Activated naive CD4-positive, alpha-beta T cell treated with anti-CD3 and anti-CD28 coated beads, Interleukin-2, amount 50 U/mL, for 16 hours (primary cell): ENCODE measurements at places on chromosomes 5 and 9.
A peak's percentile ranks its signal among the peaks of the same experiment; 100 is the strongest.

- DNase-seq: no peak
These were observed 4.7 kb upstream of the TMEM210 start for GRCh38 chr9:137176302-137177182.

GRCh38 chr9:1575939-1576338, 439.2 kb upstream of the SMARCA2 start:
- no peak for DNase-seq

DNA sequence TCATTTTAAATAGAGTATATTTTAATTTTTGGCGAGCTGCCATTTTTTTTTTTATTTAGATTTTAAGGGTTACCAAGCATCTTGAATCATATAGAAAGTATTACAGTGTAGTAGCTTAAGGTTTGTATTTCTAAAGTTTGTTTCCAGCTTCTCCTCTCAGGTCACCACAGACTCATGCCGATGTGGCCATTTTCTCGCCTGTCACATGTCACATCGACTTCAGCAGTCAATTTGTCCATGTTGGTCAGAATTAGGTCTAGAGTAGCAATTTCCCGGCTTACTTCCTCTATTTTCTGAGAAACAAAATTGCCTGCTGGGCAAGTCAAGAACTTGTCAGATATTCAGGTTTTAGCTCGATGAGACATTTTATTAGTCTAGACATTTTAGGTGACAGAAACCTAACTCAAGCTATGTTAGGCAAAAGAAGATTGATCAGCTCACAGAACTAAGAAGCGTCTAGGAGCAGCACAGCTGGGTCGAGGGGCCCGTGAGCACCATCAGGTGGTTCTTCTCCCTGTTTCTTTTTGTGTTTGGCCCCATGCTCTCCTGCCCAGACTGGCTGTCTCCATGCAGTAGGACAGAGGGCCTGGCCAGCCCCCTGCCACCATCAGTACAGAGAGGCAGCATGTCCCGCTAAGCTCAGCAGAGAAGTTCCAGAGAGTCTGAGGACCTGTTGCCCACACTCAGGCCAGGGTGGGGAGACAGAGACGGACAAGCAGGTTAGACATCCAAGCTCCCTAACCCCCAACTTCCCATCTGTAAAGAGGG, 48.4 kb upstream of the AFAP1L1 start:
- no peak for DNase-seq

DNA sequence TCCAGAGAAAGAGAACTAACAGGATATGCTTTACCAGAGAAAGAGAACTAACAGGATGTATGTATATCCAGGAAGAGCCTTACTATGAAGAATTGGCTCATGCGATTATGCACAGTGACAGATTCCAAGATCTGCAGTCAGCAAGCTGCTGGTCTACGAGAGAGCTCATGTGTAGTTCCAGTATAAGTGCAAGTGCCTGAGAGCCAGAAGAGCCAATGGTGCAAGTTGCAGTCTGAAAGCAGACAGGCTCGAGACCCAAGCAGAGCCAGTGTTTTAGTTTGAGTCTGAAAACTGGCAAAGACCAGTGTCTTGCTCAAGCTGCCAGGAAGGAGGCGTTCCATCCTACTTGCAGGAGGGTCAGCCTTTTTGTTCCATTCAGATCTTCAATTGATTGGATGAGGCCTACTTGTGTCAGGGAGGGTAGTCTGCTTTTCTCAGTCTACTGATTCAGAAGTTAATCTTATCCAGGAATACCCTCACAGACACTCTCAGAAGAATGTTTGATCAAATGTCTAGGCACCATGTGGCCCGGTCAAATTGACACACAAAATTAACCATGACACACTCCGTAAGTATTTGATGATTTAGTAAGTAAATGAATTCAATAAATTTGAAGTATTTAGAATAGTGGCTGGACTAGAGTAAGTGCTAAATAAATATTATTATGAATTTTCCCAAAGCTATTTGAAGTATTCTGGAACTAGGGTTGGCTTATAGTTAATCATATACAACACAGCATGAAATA, 372.1 kb upstream of the SGCD start:
- DNase-seq: no peak

DNA sequence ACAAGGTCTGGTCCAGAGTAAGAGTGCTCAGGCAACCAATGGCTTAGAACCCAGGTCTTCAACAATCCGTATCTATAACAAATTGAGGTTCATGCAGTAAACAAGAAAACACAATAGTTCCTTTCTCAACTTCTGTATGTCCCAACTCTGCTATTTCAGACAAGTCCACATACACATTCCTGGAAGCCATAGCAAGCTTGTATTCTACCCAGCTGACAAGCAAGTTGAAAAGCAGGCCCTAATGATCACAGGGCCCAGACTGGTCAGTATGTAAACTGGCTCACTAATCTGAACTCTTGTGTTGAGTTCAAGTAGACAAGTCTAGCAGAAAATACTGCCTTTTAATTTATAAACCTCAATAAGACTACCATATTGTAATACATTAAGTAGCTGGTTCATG, 26.9 kb downstream of the FNIP1 start:
- no peak for DNase-seq

DNA sequence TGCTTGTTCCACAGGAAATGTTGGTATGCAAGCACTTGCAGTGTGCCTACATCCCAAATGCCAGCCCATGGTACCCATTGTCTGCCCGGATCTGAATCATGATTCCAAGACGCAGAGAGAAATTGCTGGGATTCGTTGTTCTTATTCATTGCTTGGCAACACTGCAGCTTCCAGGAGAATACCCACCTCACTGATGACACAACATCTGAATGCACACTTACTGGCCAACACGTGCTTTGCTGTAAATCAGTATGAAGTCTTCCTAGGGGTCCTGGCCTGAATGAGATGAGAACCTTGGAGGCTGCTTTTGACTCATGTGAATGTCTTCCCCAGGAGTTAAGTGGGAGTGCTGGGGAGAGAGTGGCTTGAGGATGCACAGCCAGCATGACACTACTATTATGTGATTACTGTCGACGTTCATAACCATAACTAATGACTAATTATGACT, 11.6 kb downstream of the SRD5A1 start:
- DNase-seq: no peak

- no peak for DNase-seq
These were observed 379.5 kb downstream of the TMEM232 start for GRCh38 chr5:110346893-110347358.

DNA sequence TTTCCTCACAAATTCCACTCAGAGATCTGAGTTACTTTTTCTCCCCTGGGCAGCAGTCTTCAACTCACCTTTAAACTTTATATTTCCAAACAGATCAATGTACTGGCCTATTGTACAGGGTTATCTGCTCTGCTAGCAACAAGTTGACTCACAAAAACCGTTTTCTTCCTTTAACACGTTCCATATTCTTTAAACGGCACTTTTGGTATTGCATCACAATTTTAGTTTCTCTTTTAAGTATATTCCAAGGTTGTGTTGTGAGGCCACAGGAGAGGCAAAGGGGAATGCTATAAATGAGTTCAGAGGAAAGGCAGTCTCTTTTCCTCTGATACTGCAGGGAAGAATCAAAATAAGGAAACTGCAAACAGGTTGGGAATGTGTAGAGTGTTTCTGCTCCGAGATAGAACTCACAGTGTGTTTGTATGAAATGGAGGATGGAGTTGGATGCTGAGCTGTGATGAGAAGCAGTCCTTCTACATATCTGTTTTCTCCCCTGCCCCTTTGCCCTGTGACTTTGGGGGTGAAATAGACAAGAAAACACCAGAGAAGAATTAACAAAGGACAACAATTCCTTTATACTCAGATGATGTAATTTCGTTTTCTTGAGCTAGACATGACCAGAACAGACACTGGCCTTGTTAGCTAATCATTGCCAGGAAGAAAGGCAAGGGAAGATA, 9.9 kb upstream of the ALDOB start:
- no peak for DNase-seq

DNA sequence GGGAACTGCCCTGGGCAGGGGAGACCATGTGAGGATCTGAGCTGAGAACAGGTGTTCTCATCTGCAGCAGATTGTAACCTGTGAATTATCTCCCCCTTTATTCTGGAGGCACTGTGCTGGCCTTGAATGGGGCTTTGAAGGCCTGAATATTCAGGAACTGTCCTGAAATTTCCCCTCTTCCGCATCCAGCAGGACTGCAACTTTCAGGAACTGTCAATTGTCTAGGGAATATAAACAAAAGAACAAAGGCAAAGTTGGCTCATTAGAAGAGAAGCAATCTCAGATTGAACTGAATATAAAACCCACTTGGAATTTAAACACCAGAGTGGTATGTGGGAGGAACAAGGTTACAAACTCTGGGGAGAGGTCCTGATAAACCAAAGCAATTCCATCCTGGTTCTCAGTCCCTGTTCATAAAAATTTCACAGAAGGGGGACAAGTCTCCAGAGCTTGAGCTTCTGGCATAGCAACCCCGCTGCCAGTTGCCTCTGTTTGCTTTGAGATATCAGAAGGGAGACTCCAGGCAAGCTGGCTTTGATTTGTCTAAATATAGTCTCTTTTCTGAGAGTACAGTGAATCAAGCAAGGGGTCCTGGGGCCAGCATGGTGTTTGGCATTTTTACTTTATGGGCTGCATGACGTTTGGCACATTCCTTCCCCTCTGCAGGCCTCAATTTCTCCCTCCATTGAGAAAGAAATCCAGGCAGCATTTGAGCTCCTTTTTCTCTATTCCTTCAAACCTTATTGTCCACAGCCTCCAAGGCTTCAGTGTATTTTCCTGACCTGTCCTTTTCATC, 47.5 kb downstream of the ADRB2 start:
- no peak for DNase-seq

- DNase-seq: no peak
These were observed 3.6 kb downstream of the MGAT4B start for GRCh38 chr5:179802950-179803562.

GRCh38 chr9:128011071-128011817, 30.5 kb upstream of the EEIG1 start:
- no peak for DNase-seq

DNA sequence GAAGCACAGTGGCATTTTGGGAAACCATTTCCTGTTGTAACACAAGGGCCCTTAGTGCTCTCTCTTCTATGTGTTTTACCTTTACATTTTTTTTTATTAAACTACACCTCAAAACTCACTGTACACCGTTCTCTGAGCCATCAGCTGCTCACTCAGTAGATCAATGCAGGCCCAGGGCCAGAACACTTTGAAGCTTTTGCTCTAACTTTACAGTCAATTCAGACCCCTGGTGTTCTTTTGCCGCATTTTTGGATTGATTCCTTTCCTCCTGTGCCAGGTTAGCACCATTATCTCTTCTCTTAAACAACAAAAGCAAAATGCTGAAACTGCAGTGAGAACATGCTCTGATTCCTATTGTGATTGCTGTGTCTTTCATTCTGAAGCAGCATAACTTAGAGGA, 269.8 kb upstream of the RGMB start:
- no peak for DNase-seq

DNA sequence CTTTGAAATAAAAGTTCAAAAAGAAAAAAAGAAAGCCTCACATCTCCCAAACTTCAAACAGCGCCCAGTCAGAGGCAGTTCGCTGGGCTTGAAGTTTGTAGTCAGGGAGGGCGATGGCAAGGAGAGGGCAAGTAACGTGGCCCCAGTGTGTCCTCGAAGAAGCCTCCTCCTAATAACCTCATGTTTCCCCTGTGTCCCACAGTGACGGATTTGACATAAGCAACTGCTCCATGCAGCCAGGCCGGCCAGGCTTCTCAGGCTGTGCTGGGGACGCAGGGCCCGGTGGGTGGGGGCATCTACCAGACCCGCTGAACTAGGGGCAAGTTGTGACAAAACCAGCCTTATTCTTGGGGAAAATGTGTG, 172.2 kb downstream of the ERCC6L2 start:
- no peak for DNase-seq

DNA sequence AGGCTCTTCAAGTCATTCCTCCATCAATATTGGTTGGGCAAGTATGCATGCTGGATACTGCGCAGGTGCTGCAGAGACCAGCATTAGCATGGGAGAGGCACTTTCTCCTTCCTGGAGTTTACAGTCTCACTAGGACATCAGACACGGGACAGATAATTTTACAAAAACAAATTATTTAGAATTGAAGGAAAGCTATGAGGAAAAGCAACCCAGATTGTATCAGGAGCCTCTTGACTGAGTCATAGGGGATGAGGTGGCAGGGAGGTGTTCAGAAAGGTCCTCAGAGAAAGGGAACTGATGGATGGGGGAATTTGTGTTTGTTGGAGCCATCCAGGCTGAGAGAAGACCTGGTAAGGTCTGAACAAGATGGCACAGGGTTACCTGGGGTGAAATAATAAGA, 24.5 kb upstream of the RAB14 start:
- DNase-seq: no peak

GRCh38 chr5:116626272-116626723, 51.7 kb upstream of the SEMA6A start:
- no peak for DNase-seq

GRCh38 chr5:95817430-95817829, 5.1 kb downstream of the GLRX start:
- peak; percentile 28 for DNase-seq

GRCh38 chr5:407801-408268, 35.1 kb upstream of the EXOC3 start:
- no peak for DNase-seq

DNA sequence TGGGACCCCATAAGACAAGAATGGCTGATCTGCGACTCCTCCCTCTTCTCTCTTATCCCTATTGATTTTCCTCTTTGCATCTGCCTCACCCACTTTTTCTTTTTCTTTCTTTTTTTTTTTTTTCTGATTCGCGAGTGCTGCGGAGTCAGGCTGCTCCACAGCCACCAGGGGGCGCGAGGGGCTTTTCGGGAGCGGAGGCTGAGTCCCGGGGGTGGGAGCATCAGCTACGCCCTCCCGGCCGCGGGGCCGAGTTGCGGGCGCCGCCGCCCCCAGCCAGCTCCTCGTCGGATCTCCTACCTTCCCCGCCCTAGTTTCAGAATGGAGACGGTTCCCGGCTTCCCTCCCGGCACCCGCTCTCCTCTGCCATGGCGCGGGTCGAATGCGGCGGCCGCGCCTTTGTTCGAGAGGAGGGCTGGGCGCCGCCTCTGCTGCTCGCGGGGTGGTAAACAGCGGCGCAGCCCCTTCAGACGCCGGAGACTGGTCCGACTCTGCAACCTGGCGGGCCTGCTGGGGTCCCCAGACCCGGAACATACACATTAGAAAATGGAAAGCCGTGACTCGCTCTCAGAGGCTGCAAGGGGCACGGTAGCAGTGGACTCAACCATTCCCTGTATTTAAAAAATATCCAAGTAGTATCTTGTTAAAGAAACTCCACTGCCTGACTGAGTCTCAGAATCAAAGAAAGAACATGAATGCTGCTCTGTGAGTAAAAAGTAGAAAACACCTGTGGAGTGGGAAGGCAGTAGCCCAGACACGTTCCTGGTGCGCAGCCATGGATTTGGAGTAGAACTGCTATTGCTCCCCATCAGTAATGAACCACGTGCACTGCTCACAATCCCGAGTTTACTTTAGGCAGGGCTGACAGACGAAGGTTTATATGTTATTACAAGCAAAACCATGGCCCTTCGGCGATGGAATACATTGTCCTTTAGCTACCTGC, 55.7 kb downstream of the DPYSL3 start:
- DNase-seq: peak; percentile 72

- DNase-seq: no peak
These were observed 19.6 kb downstream of the MFAP3 start for GRCh38 chr5:154058055-154059038.

GRCh38 chr9:21967702-21968101, 26.5 kb downstream of the CDKN2A start:
- DNase-seq: no peak

GRCh38 chr5:173884402-173885053, 3.6 kb upstream of the CPEB4 start:
- DNase-seq: no peak
